ENCODE measurements at places on chromosomes 1 and 21. TPM values are rescaled to one million over a fixed set of nuclear protein-coding genes. Genes with fewer than 3 reads are reported as not detected.

DNA sequence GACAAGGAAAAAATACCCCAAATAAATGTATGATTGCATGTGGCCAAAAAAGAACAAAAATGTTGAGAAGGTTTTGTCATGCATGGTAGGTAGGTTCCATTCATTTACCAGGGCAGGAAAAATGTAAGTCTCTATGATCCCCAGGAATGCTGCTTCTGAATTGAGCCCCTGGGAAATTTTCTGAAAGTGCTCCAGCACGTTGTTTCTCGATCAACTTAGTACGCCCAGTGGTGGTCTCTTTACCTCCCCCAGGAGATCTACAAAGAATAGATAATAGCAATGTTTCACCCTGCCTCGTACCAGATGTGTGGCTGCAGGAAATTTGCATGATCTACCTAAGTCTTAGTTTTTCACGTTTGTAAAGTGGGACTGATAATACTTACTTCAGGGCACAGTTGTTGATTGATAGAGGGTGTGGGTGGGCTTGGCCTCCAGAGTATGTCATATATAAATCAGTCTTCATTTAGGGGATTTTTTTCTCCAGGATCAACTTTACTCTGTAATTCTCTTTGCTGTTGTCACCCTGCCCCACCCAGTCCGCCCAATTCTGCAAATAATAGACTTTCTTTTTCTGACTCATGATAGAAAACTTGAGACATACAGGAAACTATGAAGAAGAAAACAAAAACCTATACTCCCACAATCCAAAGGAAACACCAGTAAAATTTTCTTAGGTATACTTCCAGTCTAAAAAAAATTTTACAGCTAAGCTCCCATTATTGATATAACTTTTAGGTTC is 462.0 kb upstream of the RUNX1 start:
- H3K4me1 ChIP-seq, result peaks cover 36% of the 10 kb centered on the region
- peak overlapping the region; percentile 30 for H3K4me3 ChIP-seq
- H3K27me3 ChIP-seq, result no peaks in the 10 kb centered on the region
- H3K27ac ChIP-seq, result peak overlapping the region; percentile 42
- no peaks in the 10 kb centered on the region for H3K36me3 ChIP-seq

DNA sequence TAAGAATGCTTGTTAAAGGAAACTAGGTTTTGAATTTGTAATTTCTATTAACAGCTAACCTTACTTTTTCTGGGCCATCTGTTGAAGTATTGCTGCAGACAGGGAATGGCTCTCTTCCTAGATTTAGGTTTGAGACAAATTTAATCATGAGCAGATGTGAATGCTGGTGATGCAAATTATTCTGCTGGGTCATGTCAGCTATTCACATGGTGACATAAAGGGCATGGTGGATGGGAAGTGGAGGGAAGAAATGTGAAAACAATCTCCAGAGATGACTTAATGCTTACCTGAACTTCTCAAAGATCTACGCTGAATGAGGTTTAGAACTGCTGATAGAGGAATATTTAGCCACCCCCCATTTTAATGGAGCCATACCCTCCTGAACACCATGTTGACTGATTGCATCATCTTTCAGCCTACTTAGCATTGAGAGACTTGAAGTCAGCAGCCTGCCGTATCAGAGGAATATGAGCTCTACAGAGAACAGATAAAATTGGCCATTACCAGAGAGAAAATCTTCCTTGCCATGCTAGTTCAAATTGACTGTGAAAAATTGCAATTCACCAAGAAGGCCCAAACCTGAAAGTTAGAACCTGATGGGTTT is 138.8 kb downstream of the HHAT start:
- peaks cover 9% of the 10 kb centered on the region for H3K27me3 ChIP-seq
- no peak overlapping the region for H3K27ac ChIP-seq
- H3K36me3 ChIP-seq, result no peaks in the 10 kb centered on the region

DNA sequence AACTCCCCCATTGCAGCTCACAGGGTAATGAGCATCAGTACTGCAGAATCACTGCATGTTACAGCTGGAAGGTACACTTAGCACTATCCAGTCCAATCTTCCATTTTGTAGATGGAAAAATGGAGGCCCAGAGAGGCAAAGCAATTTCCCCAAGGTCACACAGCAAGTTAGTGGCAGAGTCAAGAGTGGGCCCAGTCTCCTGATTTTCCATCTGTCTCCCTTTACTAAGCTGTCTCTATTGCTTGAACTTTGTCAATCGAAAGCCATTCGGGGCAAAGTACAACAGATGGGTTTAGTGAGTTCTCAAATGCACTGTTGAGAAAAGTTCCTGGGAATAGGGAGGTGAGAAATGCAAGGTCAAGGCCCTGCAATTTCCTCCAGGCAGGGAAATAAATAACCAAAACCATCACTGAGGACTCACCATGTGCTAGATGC is 50.4 kb upstream of the IFFO2 start:
- peaks cover 37% of the 10 kb centered on the region for H3K4me1 ChIP-seq
- H3K27me3 ChIP-seq, result peaks cover 2% of the 10 kb centered on the region
- no peak overlapping the region for H3K4me3 ChIP-seq
- DNase-seq, result no peak
- H3K27ac ChIP-seq, result peak overlapping the region; percentile 10

GRCh38 chr1:238672262-238672661 is 714.1 kb upstream of the CHRM3 start:
- no peaks in the 10 kb centered on the region for H3K4me1 ChIP-seq
- no peaks in the 10 kb centered on the region for H3K36me3 ChIP-seq
- no peak overlapping the region for H3K4me3 ChIP-seq
- no peak for DNase-seq
- no peak overlapping the region for H3K27ac ChIP-seq

GRCh38 chr21:42405064-42406013 is 1.6 kb downstream of the UBASH3A start:
- no peaks in the 10 kb centered on the region for H3K27me3 ChIP-seq
- peaks cover 52% of the 10 kb centered on the region for H3K4me1 ChIP-seq
- peaks cover 50% of the 10 kb centered on the region for H3K36me3 ChIP-seq
- peak overlapping the region; percentile 93 for H3K4me3 ChIP-seq
- no peak for DNase-seq

DNA sequence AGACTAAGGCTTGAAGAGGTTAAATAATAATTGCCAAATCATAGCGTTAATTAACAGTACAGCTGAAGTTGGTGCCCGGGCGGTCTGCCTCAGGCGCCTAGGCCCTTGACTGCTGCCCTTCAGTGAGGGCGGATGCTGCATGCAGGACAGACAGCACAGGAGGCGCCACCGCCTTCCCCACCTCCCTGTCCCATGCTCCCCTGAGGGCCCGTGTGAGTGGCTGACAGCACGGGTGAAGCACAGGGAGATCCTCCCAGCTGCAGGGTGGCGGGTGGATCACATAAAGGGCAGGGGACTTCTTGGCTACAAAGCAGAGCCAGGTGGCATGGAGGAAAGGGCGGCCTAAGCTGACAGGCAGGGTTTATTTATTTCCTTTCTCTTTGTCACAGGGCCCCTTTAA is 49.1 kb downstream of the DDX20 start:
- no peak overlapping the region for H3K27ac ChIP-seq
- peaks cover 3% of the 10 kb centered on the region for H3K27me3 ChIP-seq
- no peaks in the 10 kb centered on the region for H3K36me3 ChIP-seq
- DNase-seq, result no peak
- no peaks in the 10 kb centered on the region for H3K4me1 ChIP-seq
- H3K4me3 ChIP-seq, result no peak overlapping the region

DNA sequence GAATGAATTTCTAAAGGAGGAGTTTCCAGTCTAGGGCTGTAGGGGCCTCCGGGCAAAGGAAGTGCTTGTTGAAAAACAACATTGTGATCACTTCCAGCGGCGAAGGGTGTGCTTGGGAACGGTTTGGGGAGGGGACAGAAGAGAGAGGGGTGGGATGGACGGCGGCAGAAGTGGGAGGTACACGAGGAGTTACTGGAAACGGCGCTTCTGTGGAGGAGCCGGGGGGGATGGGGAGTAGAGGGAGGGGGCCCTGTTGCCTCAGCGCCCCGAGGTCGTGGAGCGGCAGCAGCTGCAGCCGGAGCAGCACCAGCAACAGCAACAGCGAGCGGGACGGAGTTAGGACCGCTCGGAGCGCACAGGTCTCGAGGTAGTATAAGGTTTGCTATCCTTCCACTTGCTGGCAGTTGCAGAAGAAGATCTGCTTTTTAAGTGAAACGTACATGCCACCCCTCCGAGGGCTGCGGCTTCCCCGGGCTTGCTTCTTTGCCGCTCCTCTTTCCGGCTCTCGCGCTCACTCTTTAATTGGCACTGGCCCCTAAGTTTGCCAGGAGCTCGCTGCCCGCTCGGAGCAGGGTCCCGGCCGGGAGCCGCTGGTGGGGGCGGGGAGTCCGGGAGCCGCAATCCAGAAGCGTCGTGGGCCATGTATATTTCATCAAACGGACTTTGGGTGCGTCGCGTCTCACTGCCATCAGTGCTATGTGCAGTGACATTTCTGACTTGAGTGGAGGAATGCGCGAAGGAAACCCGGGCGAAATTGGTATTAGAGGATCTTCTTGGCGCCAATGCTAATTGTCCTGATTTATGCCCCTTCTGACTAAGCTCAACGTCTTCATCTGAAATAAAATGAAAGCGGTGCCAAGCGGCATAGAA is 771 bp upstream of the NTNG1 start:
- peaks cover 52% of the 10 kb centered on the region for H3K27me3 ChIP-seq
- H3K27ac ChIP-seq, result no peak overlapping the region
- peaks cover 14% of the 10 kb centered on the region for H3K4me1 ChIP-seq

DNA sequence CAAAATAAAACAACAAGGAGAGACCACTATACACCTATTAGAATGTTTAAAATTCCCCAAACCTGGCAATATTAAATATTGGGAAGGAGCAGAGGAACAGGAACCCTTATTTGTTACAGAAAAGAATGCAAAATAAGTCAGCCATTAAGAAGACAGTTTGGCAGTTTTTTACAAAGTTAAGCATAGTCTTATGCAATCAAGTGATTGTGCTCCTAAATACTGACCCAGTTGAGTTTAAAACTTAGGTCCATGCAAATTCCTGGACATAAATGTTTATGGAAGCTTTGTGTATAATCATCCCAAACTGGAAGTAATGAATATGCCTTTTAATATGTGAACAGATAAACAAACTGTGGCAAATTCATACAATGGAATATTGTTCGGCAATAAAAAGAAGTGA is 72.9 kb upstream of the RGS4 start:
- peaks cover 9% of the 10 kb centered on the region for H3K27me3 ChIP-seq
- H3K4me3 ChIP-seq, result no peak overlapping the region
- H3K4me1 ChIP-seq, result no peaks in the 10 kb centered on the region

GRCh38 chr1:224380003-224380402 is 23.3 kb downstream of the CNIH4 start:
- H3K4me1 ChIP-seq, result peaks cover 72% of the 10 kb centered on the region
- H3K4me3 ChIP-seq, result peak overlapping the region; percentile 80
- peaks cover 62% of the 10 kb centered on the region for H3K36me3 ChIP-seq
- peak overlapping the region; percentile 82 for H3K27ac ChIP-seq

DNA sequence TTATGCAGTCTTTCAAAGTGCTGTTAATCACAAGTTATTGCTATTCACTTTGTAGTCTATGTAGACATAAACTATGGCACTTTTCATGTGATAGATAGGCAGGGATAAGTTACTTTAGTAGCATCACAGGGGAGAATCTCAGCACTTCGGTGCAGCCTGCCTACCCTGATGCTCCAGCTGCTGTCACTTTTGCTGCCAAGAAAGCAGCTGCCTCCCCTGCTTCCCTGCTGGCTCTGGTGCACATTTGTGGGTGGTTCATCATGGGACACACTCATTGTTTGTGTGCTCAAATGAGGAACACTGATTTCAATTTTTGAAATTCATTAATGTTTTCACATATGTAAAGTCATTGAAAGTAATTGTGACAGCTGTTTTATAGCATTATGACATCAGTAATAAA is 272.6 kb downstream of the S1PR1 start:
- H3K4me1 ChIP-seq, result no peaks in the 10 kb centered on the region
- no peak overlapping the region for H3K27ac ChIP-seq
- no peaks in the 10 kb centered on the region for H3K36me3 ChIP-seq
- no peak overlapping the region for H3K4me3 ChIP-seq
- DNase-seq, result peak; percentile 39

GRCh38 chr1:50109116-50109515 is 396 bp downstream of the ELAVL4 start:
- no peak for DNase-seq
- H3K36me3 ChIP-seq, result no peaks in the 10 kb centered on the region
- peaks cover 34% of the 10 kb centered on the region for H3K27me3 ChIP-seq
- H3K27ac ChIP-seq, result no peak overlapping the region
- H3K4me3 ChIP-seq, result no peak overlapping the region

DNA sequence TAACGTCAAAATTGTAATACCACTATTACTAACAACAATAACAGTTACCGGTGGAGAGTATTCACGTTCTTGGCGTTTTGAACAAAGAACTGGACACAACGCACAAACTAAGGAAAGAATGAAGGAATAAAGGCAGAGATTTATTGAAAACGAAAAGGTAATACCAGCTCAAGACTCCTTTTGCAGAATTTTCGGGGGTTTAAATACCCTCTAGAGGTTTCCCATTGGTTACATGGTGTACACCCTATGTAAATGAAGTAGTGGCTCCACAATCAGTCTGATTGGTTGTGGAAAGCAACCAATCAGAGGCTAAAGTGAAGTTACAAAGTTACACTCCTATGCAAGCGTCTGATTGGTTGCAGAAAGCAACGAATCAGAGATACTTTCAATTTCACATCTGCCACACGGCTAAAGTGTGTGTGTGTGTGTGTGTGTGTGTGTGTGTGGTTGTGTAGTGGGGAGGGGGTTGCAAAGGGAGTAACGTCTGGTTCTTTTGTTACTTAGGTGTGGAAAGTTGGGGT is 1.1 kb upstream of the GTF2B start:
- H3K27me3 ChIP-seq, result peaks cover 6% of the 10 kb centered on the region
- H3K4me3 ChIP-seq, result peak overlapping the region; percentile 91
- peaks cover 34% of the 10 kb centered on the region for H3K4me1 ChIP-seq

GRCh38 chr1:107835151-107835670 is 129.8 kb downstream of the VAV3 start:
- H3K27me3 ChIP-seq, result no peaks in the 10 kb centered on the region
- H3K4me3 ChIP-seq, result no peak overlapping the region
- DNase-seq, result no peak

DNA sequence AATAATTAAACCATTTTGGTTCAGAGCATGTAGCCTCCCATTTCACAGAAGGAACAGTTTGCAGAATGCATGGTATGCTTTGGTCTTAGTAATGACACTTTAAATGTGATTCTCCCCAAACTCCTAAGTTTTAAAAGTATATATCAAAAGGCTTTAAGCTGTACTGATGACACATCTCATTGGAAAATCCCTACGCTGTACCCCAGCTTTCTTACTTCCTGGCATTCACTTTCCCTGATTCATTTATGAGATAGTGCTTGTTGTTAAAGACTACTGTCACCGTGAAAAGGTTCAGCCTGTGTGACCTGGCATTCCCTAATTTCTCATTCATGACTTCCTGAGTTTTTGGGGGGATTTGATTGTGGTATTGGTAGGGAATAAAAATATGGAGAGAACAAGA is 53.4 kb downstream of the MPZL1 start:
- peaks cover 31% of the 10 kb centered on the region for H3K4me1 ChIP-seq
- peaks cover 59% of the 10 kb centered on the region for H3K36me3 ChIP-seq

The IL24 gene
- total RNA-seq, result 5.9 TPM

The SHE gene
- total RNA-seq, result not detected

The KRTAP19-3 gene
- total RNA-seq, result not detected

The EDN2 gene
- total RNA-seq, result not detected

The PTGS2 gene
- total RNA-seq, result 1.1 TPM

Measured in activated CD4-positive, alpha-beta T cell treated with anti-CD3 and anti-CD28 coated beads, Interleukin-2, amount 10 ng/mL, durations not matched to agents 24 days and 14 days (primary cell).